ENCODE measurements at places on chromosomes 3 and 15.

DNA sequence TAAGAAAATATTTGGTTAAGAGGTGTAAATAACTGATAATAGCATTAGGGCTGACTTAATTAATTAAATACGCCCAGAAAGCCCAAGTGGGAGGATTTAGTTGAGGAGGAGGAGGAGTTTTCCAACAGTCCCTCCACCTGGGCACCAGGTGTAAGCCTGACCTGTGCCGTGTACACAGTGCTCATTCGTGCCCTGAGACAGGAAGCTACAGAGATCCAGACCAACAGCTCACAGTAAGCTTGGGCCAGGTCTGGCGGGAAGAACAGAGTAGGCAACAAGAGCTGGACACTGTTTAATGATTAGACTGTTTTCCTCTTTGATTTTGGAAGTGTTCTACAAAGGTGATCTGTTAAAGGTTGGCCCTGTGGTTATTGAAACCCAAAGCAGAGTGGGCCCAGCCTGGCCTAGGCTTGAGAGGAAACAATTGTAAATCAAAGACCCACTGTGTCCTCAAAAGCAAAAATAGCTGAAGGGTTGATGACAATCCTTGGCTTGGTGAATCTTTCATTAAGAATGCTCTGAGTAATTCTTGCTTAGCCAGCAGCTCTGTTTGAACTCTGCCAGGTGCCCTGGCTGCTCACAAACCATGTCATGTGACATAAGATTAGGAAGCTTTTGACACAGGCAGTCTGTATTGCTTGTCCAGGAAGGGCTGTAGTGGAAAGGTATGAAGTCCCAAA, 13.8 kb downstream of the SQOR start:
- no peak for DNase-seq

DNA sequence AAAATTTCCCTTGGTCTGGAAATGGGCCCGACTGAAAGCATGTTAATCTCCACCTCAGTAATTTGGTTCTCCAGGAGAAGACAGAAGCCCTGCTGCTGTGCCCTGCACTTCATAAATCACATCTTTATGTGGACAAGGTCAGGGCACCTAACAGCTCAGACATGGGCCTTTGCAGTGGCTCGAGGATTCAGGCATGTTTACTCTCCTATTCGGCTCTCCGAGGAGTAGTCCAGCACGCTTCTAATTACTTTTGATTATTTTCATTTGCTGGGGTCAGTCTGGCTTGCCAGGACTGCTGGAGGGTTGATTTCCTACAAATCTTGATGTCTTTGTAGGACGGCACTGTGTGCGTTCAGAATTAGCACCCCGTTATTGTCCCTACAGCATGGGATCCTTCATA, 511.2 kb downstream of the MECOM start:
- DNase-seq, result no peak

DNA sequence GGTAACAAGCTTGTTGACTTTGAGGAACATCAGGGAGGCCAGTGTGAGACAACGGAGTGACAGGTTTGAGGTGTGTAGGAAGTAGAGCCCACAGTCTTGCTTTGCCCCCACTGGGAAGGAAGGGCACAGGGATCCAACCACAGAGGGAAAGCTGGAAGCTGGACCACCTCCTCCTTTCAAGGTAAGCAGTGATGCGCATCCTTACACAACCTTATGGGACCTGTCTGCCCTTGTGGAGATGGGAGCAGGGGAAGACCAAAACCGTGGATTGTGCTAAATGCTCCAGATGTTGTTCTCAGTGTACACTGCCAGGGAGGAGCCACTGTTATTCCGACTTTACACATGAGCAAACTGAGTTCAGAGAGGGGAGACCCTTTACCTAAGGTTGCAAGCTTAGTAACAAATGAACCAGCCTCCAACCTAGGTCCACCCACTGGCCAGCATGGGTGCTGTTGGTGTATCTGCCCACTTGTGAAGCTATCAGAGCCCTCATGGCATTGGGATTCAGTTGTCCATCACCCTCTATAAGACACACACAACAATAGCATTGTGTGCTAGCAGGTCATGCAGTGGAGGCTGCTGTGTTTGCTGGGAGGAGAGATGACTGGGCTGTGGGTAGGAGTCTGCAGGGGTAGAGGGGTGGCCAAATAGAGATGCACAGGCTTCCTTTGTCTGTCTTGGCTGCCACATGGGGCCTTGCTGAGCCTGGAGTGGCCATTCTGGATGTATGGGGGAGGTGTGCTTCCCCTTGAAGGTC, 586 bp upstream of the LSMEM2 start:
- no peak for DNase-seq

- DNase-seq, result no peak
Observed at GRCh38 chr3:135627057-135627456, 338.5 kb upstream of the PPP2R3A start.

DNA sequence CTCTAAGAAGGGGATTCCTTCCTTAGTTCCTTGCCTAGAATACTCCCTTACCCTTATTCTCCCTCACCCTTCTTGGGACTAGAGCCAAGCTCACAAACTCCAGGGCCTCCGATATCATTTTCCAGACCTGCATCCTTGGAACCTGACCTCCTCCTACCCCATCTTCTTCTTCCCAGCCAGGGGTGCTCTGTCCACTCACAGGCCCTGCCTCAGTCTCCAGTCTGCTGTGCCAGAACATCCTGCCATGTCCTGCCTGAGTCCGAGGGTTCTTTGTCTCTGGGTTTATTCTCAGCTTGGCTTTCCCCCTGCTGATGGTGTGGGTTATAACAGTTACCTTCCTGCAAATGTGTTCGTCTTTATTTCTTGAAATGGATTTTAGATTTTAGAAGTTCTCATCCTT, 59.9 kb upstream of the MCF2L2 start:
- DNase-seq, result no peak

- no peak for DNase-seq
Observed at GRCh38 chr3:20344400-20344959, 158.5 kb upstream of the SGO1 start.

GRCh38 chr15:40252438-40253166, 13.7 kb downstream of the PAK6 start:
- DNase-seq, result no peak

- no peak for DNase-seq
Observed at GRCh38 chr3:190644766-190645165, 130.9 kb downstream of the IL1RAP start.

DNA sequence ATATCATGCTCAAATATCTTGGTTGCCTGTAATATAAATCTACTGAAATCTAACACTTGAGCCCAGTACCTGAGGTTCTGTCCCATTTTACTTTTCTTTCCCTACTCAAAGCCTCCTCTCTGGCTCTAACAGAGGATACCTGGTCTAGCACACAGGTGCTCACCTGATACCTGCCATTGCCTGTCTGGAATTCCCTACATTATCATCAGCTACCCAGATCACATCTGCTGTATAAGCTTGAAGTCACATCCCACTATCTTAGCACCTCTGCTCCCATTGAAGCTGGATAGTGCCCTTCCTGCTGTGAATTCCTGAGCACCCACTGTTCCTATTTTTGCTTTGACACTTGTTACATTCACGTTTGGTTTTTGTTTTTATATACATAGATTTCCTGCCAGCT, 30.5 kb downstream of the GYG1 start:
- DNase-seq, result no peak

- DNase-seq, result no peak
Observed at GRCh38 chr3:192022412-192022811, 561.4 kb downstream of the PYDC2 start.

- DNase-seq, result no peak
Observed at GRCh38 chr3:148147903-148148302, 549.8 kb upstream of the AGTR1 start.

DNA sequence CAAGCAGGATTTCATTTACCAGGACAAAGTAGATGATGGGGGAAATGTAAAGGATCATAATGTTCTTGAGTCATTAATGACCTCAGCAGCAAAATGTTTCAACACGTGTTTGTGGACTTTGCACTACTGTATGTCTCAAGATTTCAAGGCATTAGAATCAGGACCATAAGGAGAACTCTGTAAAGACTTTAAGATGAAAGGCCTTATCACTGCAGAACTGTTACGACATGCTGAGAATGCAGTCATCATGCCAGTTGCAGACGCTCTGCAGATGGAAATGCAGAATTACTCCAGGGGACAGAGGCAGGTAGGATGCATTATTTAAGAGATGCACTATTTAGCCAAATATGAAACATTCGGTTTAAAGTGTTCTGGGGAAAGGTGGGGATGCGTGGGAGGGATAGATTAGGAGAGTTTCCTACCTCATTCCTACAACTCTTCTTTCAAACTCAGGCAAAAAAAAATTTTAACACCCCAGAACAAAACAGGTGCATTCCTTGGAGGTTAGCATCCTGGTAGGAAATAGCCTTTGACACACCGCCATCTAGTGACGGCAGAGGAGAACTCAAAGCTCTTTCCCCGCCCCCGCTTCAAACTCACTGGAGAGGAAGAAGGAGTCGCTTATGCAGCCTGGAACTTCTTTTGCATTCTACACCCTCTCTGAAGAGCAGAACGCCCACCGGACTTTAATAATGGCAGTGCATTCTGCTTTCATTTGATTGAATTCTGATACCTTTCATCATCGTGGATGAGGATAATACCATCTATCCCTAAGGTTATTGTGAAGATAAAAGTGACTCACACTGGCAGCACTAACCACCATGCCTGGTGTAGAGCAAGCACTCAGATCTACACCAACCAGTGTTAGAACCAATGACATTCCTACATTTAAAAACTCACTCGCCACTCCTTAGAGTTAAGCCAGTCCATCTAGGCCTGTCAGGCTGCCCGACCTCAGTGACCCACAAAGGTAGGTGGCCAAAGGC, 43.1 kb upstream of the TOPAZ1 start:
- peak; percentile 51 for DNase-seq

DNA sequence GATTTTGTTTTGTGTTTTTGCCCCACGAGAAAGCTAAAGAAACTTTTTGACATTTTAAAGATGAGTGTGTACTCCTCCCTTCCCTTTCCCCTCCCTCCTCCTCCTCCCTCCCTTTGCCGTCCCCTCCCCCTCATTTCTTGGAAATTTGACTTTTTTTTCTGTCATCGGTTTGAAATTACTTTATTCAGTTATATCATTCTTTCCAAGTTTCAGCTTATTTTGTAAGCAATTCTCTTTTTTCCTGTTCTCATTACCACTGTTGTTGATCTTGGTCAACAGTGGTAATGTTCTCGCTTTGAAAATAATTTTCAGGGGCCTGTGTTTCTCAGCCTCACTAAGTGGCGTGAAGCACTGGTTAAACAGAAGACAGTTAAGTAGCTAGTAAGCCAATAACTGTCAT, 178.4 kb downstream of the AKAP13 start:
- no peak for DNase-seq

- DNase-seq, result no peak
Observed at GRCh38 chr3:144127014-144127413, 155.4 kb downstream of the DIPK2A start.

DNA sequence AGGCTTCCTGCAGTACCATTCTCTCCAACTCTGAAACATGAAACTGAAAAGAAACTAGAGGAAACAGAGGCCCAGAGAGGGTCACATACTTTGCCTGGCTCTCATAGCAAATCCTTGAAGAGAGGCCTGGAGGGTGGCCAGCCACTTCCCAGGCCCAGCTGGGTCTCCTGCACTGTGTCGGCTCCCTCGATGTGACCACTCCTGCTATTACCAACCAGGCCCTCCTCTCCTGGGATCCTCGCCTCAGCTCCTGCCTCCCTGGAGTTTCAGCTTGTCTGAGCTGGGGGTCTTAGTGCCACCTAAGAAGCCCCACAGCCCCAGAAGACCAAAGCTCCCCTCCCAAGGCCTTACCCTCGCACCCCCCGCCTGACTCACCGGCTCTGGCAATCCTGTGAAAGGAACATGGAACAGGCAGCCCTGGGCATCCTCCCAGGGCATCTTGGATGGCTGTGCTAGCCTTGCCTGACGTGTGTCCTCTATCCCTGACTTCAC, 4.6 kb downstream of the LOXL1 start:
- DNase-seq, result no peak

DNA sequence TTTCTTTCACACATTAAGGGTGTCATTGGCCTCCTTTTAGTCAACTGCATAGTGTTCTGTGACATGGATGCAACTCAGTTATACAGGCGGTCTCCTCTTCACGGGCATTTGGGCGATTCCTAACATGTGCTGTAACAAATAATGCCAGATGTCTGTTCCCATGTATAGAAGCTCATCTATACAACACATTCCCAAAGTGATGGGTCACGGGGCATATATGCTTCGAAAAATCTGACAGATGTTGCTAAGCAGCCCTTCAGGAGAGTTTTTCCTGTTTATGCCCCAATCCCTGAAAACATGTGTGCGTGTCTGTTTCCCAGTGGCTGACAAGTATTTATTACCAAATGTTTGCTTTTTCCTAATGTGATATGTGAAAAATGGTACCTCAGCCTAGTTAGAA, 25.8 kb downstream of the LRRK1 start:
- no peak for DNase-seq

- no peak for DNase-seq
Observed at GRCh38 chr15:60774829-60775463, 296.0 kb upstream of the ICE2 start.

DNA sequence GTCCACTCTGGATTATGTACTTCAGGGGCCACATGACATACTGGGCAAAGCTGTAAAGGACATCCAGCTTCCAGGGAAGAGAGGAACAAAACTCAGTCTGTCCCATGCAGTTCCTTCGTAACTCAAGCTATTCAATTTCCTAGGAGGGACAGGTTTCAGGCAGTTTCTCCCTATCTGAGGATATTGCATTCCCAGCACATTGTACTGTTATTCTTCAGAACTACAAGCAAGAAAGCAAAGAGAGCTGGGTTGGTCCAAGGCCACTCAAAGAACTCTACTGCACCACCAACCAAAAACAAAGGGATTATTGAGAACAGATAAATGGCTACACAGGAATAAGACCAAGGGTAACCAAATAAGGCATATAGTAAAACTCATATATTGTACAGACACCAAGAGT, 117.6 kb upstream of the ARL6 start:
- no peak for DNase-seq

DNA sequence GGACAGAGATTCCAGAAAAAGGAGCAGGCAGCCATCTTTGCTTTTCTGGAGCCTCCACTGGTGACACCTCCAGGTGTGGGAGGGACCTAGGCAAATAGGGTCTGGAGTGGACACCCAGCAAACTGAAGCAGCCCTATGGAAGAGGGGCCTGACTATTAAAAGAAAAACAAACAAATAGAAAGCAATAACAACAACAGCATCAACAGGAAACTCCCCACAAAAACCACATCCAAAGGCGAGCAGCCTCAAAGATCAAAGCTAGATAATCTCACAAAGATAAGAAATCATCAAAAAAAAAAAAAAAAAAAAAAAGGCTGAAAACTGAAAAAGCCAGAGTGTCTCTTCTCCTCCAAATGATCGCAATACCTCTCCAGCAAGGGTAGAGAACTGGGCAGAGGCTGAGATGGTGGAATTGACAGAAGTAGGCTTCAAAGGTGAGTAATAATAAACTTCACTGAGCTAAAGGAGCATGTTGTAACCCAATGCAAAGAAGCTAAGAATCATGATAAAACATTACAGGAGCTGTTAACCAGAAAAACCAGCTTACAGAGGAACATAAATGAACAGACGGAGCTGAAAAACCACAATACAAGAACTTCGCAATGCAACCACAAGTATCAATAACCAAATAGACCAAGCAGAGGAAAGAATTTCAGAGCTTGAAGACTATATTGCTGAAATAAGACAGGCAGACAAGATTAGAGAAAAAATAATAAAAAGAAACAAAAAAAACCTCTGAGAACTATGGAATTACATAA, 225.4 kb downstream of the CTNNB1 start:
- DNase-seq, result no peak

- DNase-seq, result no peak
Observed at GRCh38 chr3:58868097-58868779, 181.6 kb downstream of the CFAP20DC start.

Data from T follicular helper cell (primary cell).